ENCODE measurements at places on chromosomes 16 and 17.

DNA sequence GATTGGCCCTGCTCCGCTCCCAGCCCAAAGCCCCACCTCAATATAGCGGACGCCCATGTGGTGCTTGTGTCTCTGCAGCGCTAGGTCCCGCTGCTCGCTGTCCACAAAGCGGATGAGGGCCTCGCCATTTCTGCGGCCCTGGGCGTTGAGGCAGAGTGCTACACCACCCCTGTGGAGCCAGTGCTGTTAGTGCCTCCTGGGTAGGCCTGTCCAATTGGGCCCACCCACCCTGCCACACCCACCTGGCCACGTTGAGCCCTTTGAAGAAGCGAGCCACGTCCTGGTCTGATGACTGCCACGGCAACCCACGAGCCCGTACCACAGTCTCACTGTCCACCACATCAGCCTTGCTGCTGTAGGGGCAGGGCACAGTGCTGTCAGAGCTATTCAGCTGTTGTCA lies 3.6 kb downstream of the ESRP2 start:
- no peak for DNase-seq

DNA sequence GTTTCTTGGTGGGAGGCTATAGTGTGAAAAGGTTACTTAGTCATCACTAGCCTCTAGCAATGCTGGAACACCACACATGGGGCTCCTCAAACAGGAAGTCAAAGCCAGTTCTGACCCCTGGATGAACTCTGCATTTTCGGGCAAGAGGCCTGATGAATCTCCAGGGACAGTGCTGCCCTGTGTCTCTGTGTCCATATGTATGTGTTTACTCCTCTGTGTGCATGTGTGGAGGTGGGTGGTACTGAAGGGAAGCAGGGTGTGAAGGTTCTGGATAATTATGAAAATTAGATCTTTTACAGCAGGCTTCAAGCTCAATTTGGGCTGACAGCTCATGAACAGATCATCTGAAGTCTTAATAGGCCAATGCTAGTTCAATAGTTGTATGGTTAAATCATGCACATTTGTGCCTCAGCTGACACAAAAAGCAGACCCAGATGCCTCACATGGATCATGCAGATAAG lies 133.6 kb downstream of the SNX11 start:
- no peak for DNase-seq

- DNase-seq, result no peak
Observed at GRCh38 chr16:19700319-19700781, 17.7 kb downstream of the KNOP1 start.

GRCh38 chr17:66909804-66910373 lies 54.6 kb upstream of the CACNG4 start:
- no peak for DNase-seq

GRCh38 chr17:32445971-32446370 lies 1.7 kb downstream of the PSMD11 start:
- DNase-seq, result no peak

GRCh38 chr17:8872036-8872704 lies 4.7 kb upstream of the PIK3R6 start:
- DNase-seq, result no peak

GRCh38 chr17:20702692-20703091 lies 123.2 kb downstream of the CDRT15L2 start:
- DNase-seq, result no peak

DNA sequence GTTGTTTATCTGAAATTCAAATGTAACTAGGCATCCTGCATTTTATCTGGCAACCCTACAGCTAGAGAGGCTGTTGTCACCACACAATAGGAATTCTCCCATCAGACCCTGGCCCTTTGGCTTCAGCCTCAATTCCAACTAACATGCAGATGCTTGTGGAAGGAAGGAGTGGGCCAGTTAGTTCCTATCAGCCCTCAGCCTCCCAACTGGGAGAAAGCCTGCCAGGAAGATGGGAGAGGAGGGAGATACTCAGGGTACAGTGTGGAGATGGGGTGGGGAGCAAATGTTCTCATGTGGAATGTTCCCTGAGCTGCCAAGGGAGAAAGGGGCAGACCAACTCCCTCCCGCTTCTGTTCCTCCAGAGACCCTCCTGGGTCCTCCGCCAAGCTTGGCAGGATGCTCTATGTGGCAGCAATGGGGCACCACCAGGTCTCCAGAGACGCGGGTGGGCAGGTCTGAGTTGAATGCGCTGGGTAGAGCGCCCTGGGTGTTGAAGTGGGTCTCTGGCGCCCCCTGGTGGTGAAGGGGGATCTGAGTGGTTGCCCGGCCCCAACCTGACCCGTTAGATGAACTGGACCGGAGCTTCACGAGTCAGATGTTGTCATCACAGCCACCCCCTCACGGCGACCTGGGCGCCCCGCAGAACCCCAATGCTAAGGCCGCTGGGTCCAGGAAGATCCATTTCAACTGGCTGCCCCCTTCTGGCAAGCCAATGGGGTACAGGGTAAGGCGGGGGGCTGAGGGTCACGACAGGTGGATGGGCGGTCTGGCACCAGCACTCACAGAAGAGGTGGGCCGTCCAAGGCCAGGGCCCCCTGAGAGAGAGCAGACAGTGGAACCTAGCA lies 15.2 kb downstream of the GALK1 start:
- peak; percentile 98 for DNase-seq

- no peak for DNase-seq
Observed at GRCh38 chr16:9316615-9317014, 225.2 kb downstream of the HAPSTR1 start.

DNA sequence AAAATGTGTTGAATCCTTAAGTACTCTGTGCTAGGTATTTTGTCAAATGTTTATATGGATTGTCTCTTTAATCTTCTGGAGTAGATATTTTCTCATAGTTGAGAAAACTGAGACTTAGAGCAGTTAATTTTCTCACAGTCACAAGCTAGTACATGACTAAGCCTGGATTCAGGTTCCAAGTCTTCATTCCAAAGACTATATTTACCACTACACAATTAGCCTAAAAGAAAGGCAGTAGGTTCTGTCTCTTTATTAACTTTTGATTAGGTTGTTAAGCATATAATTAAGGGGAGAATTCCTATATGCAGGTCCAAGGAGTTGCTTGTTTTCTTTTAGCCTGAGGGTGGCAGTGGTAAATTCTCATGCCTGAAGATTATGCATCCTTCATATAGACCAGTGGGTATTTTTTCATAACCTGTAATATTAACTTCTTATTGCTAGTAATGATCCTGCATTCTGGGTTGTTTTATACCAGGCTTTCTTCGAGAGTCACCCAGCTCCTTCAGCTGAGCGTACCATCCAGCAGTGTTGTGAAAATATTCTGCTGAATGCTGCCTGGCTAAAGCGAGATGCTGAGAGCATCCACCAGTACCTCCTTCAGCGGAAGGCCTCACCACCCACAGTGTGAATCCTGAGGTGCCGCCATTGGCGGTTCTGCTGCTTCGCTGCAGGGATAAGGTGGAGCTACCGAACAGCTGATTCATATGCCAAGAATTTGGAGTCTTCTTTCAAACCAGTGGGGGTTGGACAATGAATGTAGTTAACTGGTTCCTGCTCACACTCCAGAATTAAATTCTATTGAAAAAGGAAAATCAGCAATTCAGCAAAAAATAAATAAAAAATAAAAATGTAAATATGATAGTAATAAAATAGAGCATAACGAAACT lies 28.2 kb upstream of the KPNB1 start:
- peak; percentile 42 for DNase-seq

- DNase-seq, result no peak
Observed at GRCh38 chr17:4600563-4600962, 16.2 kb downstream of the SMTNL2 start.

GRCh38 chr17:80502578-80502877 lies 26.1 kb upstream of the NPTX1 start:
- DNase-seq, result no peak

DNA sequence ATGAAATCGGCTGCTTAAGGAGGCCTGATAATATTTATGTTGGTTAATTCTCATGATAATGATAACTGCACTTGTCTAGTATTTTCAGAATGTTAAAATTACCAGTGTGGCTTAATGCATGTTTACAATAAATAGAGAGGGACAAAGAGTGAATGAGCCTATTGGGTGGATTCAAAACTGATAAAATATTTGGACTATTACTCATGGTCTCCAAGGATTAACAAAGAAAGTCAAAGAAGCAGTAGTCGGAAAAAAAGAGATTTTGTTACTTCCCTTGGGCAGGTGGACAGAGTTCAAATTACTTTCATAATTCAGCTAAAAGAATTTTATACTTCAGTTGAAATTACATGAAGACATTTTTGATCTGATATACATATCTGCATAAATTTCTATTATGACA lies 258.2 kb upstream of the PMFBP1 start:
- DNase-seq, result no peak

GRCh38 chr17:63698886-63699637 lies 863 bp downstream of the LIMD2 start:
- DNase-seq, result no peak

DNA sequence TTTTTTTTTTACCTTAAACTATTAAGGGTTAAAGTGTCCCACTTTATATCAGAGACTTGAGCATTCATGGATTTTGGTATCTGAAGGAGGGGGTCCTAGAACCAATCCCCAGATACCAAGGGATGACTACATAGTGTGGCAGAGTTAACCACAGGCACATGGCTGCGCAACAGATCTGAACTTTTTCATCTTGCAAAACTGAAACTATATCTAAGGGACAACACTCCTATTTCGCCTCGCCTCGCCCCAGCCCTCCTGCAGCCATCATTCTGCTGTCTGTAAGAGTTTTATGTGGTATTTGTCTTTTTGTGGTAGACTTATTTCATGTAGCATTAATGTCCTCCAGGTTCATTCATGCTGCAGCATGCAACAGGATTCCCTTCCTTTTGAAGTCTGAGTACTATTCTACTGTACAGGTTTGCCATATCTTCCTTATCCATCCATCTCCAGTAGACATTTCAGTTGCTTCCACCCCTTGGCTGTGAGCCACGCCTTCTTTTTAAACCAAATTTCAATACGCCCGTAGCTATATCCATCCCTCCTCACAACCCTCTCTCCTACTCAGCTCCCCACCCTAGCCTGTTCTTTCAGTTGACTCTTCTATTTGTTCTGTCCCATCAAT lies 53.2 kb downstream of the AMFR start:
- no peak for DNase-seq

DNA sequence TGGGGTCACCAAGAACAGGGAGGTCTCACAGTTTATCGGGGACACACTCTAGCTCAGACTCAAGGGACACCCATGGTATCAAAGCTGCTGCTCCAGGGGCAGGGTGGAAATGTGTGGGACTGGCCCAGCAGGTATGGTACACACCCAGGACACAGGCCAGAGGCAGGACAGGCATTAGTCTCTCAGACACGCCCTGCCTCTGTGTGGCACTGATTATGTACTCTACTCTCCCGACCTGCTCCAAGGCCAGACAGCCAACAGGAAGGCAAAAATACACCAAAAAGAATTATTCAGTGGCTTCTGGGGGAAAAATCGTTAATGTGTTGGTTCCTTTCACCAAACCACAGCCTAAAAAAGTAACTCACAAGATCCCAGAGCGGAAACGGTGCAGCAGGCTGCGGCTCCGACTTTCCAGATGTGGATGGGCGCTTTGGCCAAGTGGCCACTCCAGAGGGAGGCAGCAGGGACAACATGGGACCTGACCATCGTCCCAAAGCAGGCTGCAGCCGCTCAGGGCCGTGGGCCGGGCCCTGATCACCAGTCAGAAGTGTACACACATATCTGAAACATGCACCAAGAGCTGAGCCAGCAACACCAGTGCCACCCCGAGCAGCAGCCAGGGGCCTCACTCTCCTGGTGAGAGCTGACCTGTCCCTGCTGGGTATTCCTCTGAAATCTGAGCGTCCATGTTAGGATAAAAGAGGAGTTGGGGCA lies 1.0 kb upstream of the SIRT7 start:
- DNase-seq, result no peak

DNA sequence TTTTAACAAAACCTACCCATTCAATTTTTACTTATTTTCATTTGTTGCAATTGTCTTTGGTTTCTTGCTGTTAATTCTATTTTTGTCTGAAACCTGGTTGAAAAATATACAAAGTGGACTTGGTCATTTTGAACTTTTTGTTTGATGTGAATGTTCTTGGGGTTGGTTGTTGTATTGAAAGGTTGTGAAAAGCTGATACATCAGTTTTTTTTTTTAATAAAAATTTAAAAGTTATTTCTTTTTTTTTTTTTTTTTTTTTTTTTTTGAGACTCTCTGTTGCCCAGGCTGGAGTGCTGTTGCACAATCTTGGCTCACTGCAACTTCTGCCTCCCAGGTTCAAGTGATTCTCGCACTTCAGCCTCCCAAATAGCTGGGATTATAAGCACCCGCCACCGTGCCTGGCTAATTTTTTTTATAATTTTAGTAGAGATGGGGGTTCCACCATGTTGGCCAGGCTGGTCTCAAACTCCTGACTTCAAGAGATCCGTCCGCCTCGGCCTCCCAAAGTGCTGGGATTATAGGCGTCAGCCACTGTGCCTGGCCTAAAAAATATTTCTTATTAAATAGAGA lies 28.9 kb downstream of the WIPF2 start:
- no peak for DNase-seq

DNA sequence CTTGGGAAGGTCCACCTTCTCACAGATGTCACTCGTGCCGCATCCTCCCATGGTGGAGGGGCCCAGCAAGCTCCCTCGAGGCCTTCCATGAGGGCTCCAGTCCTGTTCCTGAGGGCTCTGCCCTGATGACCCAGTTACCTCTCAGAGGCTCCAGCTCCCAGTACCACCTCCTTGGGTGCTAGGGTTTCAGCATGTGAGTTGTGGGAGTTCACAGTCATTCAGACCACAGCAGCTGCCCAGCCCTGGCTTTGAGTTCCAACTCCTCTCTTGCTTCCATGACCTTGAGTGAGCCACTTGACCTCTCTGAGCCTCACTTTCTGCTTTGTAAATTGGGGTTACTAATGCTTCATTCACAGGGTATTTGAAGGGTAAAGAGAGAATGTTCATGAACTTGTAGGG lies 37.1 kb upstream of the LGALS9 start:
- no peak for DNase-seq

DNA sequence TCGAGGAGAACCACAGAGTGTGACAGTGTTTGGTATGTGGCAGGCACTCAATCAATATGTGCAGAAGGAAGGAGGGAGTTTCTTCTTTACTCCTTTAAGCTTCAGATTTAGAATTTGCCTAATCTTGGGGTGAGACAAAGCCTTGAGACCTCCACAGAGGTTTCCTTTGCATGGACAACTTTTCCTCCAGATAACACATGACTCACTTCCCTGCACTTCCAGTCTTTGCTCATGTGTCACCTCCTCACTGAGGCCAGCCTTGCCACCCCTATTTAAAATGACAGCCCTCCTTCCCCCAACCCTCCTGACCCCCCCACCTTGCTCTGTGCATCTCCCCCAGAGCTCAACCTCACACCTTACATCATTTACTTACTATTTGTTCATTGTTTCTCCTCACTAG lies 17.4 kb upstream of the NOS2 start:
- DNase-seq, result no peak

DNA sequence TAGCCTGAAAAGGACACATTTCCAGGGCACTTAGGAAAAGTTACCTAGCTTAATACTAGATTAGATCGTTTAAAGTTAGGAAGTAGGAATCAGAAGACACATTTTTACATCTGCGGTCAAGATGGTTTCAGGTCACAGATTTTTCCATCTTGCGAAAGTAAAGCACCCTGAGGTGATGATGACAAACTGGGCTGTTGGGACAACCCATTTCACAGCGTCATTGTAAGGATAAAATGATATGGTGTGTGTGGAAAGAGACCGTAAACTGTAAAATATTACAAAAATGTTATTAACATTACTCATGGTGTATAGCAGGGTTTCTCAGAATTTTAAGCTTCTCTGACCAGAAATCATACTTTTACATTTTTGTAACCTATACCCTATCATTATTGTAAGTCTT lies 10.1 kb upstream of the MAP2K6 start:
- no peak for DNase-seq

- no peak for DNase-seq
Observed at GRCh38 chr16:48330841-48331192, 54.4 kb downstream of the SIAH1 start.
